ENCODE measurements at places on chromosomes 3 and 15.

GRCh38 chr3:158279609-158280008, 169.7 kb downstream of the RSRC1 start:
- DNase-seq: no peak

GRCh38 chr3:171825222-171825828, 15.0 kb upstream of the PLD1 start:
- DNase-seq: no peak

DNA sequence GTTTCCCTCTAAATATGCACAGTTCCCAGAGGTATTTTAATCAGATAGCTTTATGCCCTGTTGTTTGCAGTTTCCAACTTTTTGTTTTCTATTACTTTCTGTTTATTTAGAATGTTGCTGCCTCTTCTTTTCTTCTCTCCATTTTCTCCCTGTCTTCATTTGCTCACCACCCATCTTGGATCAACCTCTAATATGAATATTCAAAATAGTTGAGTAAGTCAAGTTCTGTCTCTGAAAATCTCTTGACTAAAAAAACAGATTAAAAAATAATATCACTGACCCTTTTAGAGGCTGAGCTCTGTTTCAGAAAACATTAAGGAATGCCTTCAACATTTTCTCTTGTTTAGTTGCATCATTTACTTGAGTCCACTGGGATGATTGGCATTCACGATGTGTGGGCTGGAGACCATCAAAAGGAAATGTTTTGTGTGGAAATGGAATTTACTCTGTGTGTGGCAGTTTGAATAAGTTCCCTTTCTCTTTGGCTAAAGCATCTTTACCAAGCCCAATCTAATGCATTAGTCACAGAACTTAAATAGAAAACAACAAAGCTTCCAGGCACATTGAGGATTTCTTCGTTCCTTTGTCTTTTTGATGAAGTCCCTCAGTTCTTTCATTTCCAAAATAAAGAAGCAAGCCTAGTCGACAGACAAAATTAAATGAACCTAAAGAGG, 633.9 kb upstream of the TGFBR2 start:
- peak; percentile 3 for DNase-seq

- no peak for DNase-seq
These were observed 195.4 kb downstream of the TP63 start for GRCh38 chr3:189826566-189826965.

GRCh38 chr3:186828340-186828739, 14.2 kb upstream of the ADIPOQ start:
- peak; percentile 12 for DNase-seq

DNA sequence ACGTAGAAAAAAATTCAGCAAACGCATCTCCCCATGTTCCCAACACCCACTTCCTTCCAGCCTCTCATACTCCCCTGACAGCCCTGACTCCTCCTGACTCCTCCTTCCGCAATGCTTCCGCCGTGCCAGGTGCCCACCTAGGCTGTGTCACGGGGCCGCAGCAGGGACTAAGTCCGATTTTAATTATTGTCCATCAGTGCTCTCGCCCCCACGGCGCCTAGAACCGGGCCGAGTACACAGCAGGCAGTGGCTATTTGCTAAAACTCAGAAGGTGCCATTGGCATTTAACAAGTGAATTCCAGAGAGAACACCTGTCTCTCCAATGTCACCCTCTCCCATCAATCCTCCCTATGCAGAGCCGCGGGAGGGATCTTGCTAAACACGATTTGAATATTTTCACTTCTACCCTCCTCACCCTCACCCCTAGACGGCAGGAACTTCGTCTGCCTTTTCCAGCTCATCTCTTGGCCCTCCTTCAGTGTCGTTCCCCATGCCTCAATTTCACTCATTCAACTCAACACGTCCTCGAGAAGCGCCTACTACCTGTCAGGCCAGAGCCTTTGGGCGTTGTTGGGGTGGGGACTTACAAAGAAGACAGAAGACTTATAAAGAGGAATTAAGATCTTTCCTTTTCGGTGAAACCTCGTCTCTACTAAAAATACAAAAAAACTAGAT, 11.5 kb upstream of the SHF start:
- peak; percentile 71 for DNase-seq

DNA sequence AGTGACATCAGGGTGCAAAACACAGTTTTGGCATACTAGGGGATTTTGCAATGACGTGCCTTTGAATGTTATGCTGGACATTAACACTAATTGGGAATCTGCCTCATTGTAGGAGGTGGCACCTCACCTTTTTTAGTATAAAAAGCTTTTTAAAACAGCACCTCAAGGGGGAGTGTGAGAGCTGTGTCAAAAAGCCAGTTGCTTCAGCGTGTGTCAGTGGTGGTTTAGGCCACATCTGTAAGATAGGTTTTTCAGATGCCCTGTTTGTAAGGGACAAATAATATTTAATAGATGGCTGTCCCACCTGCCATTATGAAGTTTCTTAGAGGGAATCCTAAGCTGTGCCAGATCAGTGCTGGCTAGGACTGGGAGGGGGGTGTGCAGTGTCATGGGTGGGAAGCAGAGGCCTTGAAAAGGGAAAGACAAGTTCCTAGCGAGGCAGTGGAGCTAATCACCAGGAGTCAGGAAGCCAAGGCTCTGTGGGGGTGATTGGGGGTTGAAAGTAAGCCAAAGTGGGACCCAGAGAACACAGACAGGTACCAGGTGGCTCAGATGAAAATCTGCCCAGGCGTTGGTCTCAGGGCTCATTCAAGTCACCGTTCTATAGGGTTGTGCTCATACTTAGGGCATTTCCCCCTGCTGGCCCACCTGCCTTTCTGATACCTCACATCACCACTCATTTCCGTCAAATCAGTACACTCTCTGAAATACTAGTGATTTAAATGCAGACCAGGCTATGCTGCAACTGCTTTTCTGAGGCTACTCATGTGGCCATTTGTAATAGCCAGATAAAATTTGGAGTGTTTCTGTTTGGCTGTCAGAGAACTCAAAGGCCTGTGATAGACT, 120.5 kb downstream of the BBX start:
- no peak for DNase-seq

GRCh38 chr3:86990012-86990733, 776 bp downstream of the VGLL3 start:
- DNase-seq: no peak

DNA sequence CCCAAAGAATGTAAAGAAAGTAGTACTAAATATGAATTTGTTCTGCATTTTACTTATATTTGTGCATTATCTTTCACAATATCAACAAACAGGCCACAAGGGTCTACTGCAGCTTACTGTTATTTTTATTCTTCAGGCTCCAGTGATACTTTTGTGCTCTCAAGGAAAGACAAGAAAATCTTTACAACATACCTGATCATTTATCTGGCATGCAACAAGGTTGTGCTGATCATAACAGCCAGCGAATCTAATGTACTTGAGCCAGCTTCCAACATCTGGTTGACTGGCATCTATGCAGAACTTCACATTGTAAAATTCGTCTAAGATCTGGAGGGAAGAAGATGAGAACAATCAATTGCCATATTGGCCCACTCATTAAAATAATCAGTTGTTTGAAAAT, 520.0 kb downstream of the MECOM start:
- no peak for DNase-seq

All from G401 (cell line).